SHP77 treated with DMSO at 0.1 percent for 48 hours (cell line): ENCODE measurements at places on chromosomes 11 and 22.

GRCh38 chr11:8841899-8842298 is 69.1 kb upstream of the AKIP1 start:
- DNase-seq = no peak

DNA sequence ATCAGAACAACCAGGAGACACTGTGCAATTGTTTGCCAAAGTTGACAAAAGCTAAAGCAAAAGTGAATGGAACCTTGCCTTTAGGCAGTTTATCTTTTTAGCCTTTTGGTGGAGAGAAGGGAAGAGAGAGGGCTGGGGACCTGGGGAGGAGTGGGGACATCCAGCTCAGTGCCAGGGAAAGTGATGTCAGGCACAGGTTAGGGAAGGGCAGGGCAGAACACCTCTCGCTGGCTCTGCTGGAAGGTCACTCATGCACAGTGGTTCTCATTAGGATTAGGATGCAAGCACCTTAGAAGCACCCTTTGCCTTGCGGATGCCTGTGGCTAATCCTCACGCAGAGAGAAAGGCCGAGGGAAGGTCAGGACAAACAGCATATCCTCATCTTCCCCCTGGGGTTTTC is 14.3 kb upstream of the LINC01488 start:
- no peak for DNase-seq

DNA sequence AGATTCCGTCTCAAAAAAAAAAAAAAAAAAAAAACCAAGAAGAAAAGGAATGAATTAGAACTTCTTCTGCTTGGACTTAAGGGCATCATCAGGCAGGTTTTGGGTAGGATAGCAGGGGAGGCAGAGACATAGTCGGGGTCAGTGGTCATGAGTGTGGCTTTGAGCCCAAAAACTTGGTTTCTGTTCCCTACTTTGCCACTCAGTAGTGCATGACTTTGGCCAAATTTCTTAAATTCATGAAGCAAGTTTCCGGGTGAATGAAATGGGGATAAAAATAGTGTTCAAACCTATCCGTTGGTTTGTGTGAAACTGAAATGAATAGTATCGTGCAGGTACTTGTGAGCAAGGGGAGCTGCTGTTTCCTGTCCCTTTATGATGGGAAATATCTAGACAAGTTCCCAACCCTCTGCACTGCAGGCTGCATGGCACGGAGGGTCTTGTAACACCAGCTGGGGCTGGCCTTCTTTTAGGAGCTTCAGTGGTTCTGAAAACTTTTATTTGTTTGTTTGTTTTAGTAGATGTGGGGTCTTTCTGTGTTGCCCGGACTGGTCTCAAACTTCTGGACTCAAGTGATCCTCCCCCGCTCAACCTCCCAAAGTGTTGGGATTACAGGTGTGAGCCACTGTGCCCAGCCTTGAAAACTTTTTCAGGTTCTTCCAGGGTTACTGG is 18.4 kb downstream of the NEAT1 start:
- no peak for DNase-seq

- no peak for DNase-seq
Measured at GRCh38 chr11:20038972-20039371, 121.3 kb downstream of the DBX1 start.

GRCh38 chr11:70578371-70578770 is 180.0 kb downstream of the CTTN start:
- DNase-seq = no peak
